Fibroblast of villous mesenchyme (primary cell): ENCODE measurements at places on chromosomes 4 and X.

- DNase-seq: no peak
Measured at GRCh38 chr4:82043081-82043808, 330.5 kb downstream of the HNRNPD start.

- no peak for DNase-seq
Measured at GRCh38 chrX:18888281-18888680, 95.6 kb downstream of the PHKA2 start.

DNA sequence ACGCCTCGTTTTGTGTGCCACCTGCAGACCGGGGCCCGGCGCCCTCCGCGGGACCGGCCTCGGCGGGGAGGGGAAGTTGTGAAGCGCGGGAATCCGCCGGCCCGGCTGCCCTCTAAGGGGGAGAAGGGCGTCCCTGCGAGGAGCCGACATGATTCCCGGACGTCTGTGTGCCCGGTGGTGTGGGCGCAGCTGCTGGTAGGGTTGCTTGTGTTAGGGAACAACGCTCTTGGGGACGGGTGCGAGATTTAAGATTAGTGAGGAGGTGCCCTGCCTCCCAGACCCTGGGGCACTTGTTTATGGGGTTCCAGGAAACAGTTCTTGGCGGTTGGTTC lies 627 bp downstream of the CDKN2AIP start:
- DNase-seq: peak; percentile 21

- no peak for DNase-seq
Measured at GRCh38 chr4:4880492-4880891, 21.0 kb downstream of the MSX1 start.

GRCh38 chrX:111568354-111568753 lies 56.9 kb downstream of the SERTM2 start:
- DNase-seq: peak; percentile 31

GRCh38 chr4:656436-657337 lies 17.4 kb downstream of the ATP5ME start:
- DNase-seq: no peak

DNA sequence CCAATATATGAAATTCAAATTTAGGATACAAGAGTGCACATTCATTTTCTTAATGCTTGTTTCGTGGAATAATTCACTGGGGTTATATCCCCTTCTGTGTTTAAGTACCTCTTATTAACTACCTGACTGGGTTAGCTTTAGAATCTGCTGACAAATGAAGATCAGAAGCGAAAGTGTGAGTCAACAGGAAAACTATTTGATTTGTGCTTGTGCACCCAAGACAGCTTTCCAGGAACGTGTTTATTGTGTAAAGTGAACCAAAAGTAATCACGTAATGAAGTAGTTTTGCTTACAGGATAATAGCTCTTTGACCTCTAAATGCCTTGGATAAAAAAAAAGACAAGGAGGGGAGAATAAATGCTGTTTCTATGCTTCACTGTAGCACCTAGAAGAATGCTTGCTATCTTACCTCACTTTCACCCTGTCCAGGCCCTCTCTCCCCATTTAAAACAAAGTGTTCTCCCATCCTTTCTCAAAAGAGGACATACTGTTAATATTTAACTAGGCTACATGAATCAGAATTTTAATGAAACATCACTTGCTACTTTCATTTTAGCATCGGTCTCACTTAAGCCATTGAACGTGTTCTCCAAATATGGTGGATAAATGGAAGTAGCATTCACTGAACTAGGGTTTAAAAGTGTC lies 141.9 kb downstream of the THOC2 start:
- peak; percentile 49 for DNase-seq

DNA sequence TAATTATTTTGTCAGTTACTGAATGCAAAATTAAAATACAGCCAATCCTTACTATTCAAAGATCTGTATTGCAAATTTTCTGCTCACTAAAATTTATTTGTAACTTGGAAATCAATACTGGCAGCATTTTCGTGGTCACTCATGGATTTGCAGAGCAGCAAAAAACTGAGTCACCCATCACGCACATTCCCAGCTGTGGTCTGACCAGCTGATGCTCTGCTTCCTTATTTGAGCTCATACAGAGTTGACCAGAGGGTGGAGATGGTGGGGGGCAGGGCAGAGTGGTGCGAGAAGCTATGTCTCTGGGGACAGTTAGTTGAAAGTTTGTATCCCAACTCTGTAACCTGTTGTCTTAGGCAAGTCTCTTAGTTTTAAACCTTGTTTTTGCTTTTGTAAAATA lies 214.8 kb downstream of the SPCS3 start:
- DNase-seq: peak; percentile 74
